ENCODE measurements at places on chromosomes 13 and 19.

- no peak for DNase-seq
These were observed 8.8 kb downstream of the ZNF787 start for GRCh38 chr19:56112313-56112709.

DNA sequence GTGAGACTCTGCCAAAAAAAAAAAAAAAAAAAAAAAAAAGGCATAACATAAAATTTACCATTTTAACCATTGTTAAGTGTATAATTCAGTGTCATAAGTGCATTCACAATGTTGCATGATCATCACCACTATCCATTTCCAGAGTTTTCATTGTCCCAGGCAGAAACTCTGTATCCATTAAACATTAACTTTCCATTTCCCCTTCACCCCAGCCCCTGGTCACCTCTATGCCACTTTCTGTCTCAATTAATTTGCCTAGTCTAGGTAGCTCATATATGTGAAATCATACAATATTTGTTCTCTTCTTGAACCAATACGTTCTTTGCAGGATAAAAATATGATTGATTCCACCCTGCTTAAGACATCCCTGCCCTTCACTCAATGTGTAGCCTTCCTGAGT is 31.0 kb upstream of the VWA8 start:
- DNase-seq: no peak

DNA sequence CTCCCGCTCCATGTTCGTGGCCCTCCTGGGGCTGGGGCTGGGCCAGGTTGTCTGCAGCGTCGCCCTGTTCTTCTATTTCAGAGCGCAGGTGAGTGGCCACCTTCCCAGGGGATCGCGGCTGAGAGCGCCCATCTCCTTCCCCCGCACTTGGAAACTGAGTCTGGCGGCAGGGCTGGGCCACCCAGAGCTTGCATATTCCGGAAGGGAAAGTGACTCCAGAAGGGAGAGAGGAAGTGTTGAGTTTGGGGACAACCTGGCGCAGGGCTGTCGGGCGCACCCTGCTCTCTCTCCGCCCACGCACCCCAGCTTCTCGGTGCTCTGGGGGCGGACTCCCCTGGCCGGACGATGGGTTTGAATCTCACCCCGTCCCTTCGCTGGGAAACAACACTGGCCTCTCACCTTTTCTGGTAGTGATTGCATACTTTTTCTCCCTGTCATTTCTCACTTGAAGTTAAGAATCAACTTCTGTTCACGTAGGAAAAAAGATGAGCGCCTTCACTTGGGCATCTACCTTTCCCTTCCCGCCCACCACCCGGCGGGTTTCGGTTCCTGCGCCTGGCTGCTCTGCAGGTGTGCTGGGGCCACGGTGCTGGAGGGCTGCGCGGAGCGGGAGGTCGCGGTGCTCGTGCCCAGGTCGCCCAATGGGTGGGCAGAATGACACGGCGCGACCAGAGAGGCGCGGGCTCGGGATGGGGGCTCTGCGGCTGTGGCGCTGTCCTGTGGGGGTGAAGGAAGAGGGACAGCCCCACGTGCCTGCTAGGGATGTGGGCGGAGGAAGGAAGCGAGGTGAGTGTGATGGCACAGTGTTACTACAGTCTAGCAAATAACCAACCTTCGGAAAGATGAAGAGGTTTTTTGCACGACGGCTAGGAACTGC is 721 bp downstream of the TNFSF11 start:
- DNase-seq: no peak

DNA sequence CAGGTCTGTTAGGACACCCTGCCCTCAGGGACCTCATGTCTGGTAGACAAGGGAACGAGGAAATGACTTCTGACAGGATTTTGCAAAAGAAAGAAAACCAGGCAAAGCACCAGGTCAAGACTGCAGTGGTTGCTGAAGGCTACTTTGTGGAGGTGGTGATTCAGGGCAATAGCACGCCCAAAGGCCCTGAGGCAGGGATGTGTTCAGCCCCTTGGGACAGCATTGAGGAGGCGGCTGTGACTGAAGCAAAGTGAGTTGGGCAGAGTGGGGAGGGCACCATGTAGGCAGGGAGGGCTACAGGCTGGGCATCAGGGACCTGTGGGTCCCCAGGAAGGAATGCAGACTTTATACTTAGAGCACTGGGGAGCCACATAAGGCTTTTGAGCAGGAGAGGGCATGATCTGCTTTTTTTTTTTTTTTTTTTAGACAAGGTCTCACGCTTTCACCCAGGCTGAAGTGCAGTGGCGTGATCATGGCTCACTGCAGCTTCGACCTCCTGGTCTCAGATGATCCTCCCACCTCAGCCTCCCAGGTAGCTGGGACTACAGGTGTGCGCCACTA is 10.8 kb upstream of the HOMER3 start:
- DNase-seq: no peak

DNA sequence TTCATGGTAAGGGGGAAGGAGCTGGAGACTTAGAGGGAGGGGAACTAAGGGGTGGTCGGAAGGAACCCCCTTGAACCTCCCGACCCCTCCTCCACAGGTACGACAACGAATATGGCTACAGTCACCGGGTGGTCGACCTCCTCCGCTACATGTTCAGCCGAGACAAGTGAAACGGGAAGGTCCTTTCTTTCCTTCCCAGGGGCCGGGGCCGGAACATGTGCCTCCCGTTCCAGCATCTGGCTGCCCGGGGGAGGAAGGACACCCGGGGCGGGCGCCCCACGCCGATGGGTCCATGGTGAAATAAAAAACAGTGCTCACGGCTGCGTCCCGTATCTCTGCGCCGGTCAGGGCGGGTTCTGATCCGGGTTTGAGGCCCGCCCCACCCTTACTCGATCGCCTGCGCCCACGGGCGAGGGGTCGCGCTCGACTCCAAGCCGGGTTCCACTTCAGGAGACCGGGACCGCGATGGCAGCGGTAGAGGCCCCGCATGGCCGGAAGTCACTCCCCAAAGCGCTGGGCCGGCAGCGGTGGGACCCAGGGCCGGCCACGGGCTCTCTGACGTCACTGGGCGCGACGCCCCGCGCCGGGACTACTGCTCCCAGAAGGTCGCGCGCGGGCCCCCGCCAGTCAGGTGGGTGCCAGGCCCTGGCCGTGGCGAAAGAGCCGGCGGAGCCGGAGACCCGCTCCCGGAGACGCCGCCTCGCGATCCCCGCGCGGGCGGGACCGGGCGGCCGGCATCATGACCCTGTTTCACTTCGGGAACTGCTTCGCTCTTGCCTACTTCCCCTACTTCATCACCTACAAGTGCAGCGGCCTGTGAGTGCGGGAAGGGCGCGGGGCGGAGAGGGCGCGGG is at the start of gene TMEM147:
TSS of gene TMEM147 (plus strand) at position 626 of the 854 bp plus-strand sequence. CDS start at position 740, 114 bp downstream.
- no peak for DNase-seq

GRCh38 chr19:38078302-38078930 is 145.6 kb downstream of the DPF1 start:
- DNase-seq: no peak
